ENCODE measurements at places on chromosomes 4 and X.

GRCh38 chrX:108537005-108537404 is 97.4 kb downstream of the COL4A5 start:
- DNase-seq = no peak

DNA sequence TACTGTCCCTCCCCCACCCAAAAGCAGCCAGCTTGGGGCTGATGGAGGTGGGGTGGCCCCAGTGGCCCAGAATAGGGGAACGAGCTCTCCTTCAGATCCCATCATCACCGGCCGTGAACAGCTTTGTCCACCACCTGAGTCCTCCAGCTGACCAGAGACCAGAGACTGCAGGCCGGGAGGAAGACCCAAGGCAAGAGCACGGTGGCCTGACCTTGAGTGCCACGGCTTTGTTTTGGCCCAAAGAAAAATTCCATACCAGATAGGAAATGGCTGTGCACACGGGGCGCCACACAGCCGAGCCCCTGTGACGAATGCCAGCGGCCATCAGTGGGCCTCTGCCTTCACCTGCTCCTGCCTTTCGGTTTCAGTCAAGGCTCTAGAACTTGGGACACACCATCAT is 5.2 kb downstream of the HMX1 start:
- no peak for DNase-seq

GRCh38 chr4:136571315-136571714 is 961.0 kb downstream of the PCDH18 start:
- no peak for DNase-seq

GRCh38 chr4:56409511-56410090 is 22.3 kb upstream of the AASDH start:
- no peak for DNase-seq

GRCh38 chrX:113950081-113950678 is 633.7 kb upstream of the HTR2C start:
- no peak for DNase-seq

DNA sequence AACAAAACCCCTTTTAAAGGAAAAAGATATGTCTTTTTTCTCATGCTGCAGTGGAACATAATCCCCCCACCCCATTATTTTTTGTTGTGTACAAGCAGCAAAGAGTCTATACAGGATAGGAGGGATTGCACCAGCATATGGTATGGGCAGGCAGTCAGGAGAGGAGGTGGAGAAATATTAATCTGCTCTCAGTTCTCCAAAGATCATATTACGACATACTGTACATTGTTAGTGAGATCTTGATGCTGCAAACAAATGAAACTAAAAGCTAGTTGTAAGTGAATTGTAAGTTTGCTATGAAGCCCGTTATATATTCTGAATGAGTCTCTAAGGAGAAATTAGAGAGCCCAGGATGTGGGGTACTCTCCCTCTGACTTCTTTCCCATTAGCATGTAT is 75.3 kb downstream of the RAPGEF2 start:
- DNase-seq = no peak

- DNase-seq = no peak
Observed at GRCh38 chr4:25939330-25939729, 25.3 kb downstream of the SMIM20 start.

GRCh38 chr4:90027565-90027964 is 99.6 kb upstream of the CCSER1 start:
- DNase-seq = no peak

- no peak for DNase-seq
Observed at GRCh38 chr4:156792462-156793085, 179.0 kb downstream of the PDGFC start.

- DNase-seq = no peak
Observed at GRCh38 chrX:46791927-46792809, 33.2 kb upstream of the SLC9A7 start.

DNA sequence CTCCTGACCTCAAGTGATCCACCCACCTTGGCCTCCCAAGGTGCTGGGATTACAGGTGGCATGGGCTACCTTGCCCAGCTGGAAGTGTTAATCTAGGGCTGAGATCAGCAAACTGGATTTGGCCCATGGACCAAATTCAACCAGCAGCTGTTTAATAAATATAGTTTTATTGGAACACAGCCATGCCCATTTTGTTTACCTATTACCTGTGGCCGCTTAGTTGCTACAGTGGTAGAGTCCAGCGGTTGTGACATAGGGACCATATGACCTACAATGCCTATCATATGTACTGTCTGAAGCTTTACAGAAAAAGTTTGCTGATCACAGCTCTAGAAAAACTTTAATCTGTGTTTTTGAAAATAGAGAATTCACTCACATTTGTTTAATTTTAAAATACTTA is 17.2 kb upstream of the PDHA1 start:
- DNase-seq = no peak

GRCh38 chrX:1493877-1494510 is 41.3 kb upstream of the ASMTL start:
- DNase-seq = no peak

DNA sequence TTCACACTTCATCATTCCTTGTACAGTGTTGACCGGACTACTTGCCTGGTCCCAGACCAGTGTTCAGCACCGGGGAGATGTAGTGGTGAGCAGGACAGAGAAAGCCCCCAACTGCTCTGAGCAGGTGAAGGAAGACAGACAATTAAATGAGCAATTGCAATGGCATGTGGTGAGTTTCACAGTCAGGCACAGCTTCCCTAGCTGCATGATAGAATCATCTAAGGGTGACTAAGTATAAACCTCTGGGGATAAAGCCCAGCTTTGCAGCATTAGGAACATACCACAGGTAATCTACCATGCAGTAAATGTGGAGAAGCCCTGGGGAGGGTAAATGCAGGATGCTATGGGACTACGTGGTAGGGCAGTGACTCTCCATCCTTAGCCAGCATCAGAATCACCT is 47.8 kb downstream of the TMA16 start:
- no peak for DNase-seq

- no peak for DNase-seq
Observed at GRCh38 chrX:48864210-48864609, 28.8 kb upstream of the PCSK1N start.

DNA sequence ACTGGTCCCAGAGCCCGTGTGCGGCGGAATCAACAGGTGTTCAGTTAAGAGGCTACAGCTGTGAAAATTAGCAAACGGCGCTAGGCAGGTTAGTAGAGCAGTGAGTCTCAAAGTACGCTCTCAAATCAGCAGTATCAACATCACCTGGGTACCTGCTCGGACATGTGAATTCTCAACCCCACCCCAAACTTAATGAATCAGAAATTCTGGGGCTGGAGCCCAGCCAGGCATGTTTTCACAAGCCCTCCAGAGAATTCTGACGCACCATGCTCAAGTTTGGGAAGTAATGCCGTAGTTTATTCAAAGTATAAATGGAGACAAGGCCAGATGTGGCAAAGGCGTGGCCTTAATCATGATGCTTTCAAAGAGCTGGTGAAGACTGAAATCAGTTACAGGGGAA is 58.2 kb upstream of the PTCHD1 start:
- DNase-seq = no peak

GRCh38 chrX:20585782-20586181 is 319.1 kb upstream of the RPS6KA3 start:
- DNase-seq = no peak

DNA sequence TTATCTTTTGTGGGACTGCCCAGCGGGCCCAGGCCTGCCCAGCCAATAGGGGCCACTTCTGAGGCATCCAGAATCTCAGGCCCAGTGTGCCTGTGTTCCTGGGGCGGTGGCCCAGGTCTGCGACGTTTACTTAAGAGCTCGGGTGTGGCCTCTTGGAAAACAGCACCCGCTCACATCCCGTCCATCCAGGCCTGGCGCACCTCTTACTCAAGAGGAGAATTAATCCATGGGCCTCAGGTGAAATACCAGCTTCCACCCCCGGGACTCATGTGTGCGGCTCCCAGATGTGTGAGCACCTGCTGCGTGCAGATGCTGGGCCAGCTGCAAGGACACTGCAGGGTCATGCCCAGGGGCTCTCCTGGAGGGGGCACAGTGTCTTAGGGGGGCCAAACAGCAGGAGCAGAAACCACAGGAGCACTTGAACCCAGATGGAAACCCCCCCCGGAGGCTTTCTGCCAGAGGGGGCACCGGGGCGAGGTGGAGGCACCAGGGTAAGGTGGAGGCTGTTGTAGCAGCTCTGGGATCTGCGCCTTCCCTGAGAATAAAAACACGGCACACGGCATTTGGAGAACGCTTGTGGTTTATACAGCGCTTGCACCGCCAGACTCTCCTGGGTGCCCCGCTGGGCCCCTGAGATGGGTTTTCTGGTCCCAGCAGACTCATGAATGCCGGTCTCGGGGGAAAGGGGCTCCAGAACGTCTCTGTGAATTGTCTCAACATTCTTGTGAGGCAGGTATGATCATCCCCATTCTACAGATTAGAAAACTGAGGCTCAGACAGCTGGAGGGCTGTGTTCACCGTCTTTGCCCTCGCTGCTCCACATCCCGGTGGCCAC is 2.8 kb downstream of the PSAPL1 start:
- DNase-seq = no peak

GRCh38 chrX:13110433-13111324 is 66.3 kb upstream of the FAM9C start:
- no peak for DNase-seq

GRCh38 chr4:8105306-8106100 is 53.1 kb downstream of the ABLIM2 start:
- no peak for DNase-seq

GRCh38 chr4:7774301-7775294 is 165.1 kb downstream of the AFAP1 start:
- no peak for DNase-seq

DNA sequence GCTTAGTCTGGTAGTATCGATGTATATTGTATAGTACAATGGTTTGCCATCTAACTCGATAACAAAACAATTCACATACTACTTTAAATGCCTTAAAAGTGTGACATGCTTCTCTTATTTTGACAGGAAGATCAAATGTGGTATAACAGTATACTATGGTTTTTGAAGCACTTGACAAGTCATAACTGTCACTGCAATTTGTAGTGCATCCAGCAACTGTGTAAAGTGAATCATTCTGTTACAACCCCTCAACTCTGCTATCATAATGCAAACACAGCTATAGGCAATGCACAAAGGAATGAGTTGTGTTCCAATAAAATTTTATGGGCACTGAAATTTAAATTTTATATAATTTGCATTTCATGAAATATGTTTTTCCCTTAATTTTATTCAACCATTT is 14.0 kb downstream of the RAP1GDS1 start:
- DNase-seq = no peak

- no peak for DNase-seq
Observed at GRCh38 chr4:4560642-4561041, 18.8 kb upstream of the STX18 start.

DNA sequence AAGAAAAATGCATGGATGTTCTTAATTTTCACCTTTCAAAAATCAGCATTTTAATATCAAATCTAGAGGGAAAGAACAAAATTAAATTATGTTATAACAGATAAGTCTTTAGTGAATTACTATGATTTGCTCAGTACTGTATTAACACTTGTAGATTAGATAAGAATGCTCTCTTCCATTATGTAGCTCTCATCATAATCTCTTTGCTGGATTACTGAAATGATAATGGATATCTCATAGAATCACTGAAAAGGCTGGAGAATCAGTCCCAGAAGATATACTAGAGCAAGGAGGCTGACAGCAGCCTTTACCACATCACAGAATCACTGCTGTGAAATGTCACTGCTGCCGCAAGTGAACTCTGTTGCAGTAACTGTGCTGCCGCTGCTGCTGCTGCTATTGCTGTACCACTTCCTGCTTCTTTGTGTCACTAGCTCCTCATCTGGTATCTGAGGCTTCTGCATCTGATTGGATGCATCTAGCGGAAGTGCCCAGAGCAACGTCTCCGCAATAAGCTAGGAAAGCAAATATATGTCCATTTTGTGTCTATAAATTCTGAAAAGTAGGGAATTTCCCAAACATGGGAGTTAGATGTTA is 738.2 kb downstream of the ADGRL3 start:
- DNase-seq = no peak

DNA sequence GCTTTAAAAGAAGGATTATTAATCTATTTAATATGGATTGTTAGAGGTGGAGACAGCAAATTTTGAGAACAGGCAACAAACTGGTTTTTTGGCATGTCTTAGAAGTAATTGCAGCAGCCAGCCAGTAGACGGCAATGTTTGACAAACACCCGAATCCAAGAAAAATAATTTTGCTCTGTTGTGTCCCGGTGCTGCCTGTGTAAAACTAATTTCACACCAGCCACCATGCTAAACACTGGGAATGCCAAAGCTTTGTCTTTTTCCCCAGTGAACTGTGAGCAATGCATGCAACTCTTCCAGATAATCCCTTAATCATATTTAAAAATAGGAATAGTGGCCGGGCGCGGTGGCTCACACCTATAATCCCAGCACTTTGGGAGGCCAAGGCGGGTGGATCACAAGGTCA is 25.9 kb downstream of the SMIM31 start:
- DNase-seq = no peak

GRCh38 chr4:31467781-31468180 is 747.6 kb downstream of the PCDH7 start:
- no peak for DNase-seq

DNA sequence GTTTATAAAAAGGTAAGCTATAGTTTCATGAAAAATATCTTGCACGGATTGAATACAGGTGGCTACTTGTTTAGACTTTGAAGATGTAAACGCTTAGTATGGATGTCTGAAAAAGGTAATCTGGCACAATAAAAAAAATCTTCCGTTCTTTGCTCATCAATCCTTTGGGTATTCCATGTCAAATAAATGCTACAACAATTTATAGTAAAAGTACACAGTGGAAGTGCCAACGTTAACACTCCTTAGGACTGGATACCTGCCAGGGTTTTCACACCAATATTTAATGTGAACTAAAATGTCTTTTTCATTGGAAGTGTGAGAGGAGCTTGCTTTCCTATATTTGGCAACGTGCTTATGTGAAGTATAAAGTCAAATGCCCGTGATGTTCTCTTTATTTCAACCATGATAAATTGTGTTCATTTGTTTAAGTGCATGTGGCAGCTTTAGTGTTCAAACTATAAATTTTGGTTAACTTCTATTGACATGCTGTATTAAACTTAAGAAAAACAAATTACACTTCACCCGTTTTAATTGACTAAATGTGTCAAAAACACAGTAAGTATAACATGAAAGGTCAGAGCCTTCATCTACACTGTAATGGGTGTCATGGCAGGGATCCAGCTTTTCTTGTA is 121.7 kb upstream of the HAND2 start:
- no peak for DNase-seq

GRCh38 chr4:26319949-26320537 is 771 bp upstream of the RBPJ start:
- DNase-seq = peak; percentile 22

- no peak for DNase-seq
Observed at GRCh38 chr4:172772781-172773180, 395.8 kb upstream of the GALNT7 start.

DNA sequence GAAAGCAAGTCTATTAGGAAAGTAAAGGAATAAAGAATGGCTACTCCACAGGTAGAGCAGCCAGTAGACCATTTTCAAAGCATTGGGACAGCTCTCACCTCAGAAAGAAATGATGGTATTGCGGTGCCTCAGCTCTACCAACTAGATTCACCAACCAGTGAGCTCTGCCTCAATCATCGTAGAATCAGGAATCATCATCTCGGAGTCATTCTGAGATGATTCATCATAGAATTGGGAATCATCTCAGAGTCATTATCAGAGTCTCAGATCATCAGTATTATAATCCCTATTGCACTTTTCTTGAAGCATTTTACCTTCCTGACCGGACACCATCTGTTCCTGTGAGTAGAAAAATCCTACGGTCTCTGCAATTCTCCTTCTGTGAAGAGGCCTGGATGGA is 17.5 kb upstream of the SAT1 start:
- no peak for DNase-seq

- no peak for DNase-seq
Observed at GRCh38 chrX:103941201-103941975, 21.0 kb upstream of the TMSB15B start.
